ENCODE measurements at places on chromosomes 4 and X. TPM values are rescaled to one million over a fixed set of nuclear protein-coding genes. Genes with fewer than 3 reads are reported as not detected.

UBE2D3 gene
- total RNA-seq, result 293 TPM

TSPAN6 gene
- total RNA-seq, result 63.0 TPM

SLC10A6 gene
- 0.43 TPM for total RNA-seq

KDR gene
- 5.8 TPM for total RNA-seq

FRG1 gene
- total RNA-seq, result 32.2 TPM

AFP gene
- not detected for total RNA-seq

ZNF711 gene
- 1.3 TPM for total RNA-seq

COPS4 gene
- 26.0 TPM for total RNA-seq

CMC4 gene
- total RNA-seq, result 1.9 TPM

RASGEF1B gene
- total RNA-seq, result 15.4 TPM

UGT2B11 gene
- 0.13 TPM for total RNA-seq

NEUROG2 gene
- total RNA-seq, result not detected

FAM9B gene
- total RNA-seq, result not detected

AKAP14 gene
- not detected for total RNA-seq

PCSK1N gene
- total RNA-seq, result 11.1 TPM

TCEAL1 gene
- total RNA-seq, result 44.0 TPM

ARAP2 gene
- total RNA-seq, result 22.5 TPM

SGMS2 gene
- 43.2 TPM for total RNA-seq

FAM133A gene
- total RNA-seq, result 0.14 TPM

NRK gene
- total RNA-seq, result 2.4 TPM

TMPRSS11F gene
- total RNA-seq, result not detected

ZC4H2 gene
- total RNA-seq, result 7.2 TPM

ADGRL3 gene
- total RNA-seq, result 4.3 TPM

MAGEE2 gene
- total RNA-seq, result 0.12 TPM

MTMR8 gene
- total RNA-seq, result 7.0 TPM

GABRQ gene
- total RNA-seq, result 0.32 TPM

PAGE2 gene
- total RNA-seq, result not detected

SPANXN3 gene
- total RNA-seq, result not detected

MAGEB1 gene
- total RNA-seq, result not detected

IGSF1 gene
- total RNA-seq, result 0.66 TPM

XG gene
- not detected for total RNA-seq

FAT4 gene
- 2.5 TPM for total RNA-seq

TNMD gene
- 0.77 TPM for total RNA-seq

SYP gene
- 12.2 TPM for total RNA-seq

USP17L26 gene
- total RNA-seq, result not detected

ARAF gene
- 90.1 TPM for total RNA-seq

AMTN gene
- not detected for total RNA-seq
